ENCODE measurements at places on chromosomes 3 and 15. TPM values are rescaled to one million over a fixed set of nuclear protein-coding genes. Genes with fewer than 3 reads are reported as not detected.

GRCh38 chr3:143605233-143605950, 242.9 kb downstream of the SLC9A9 start:
- ATAC-seq: no peak

GRCh38 chr3:25944329-25944728, 154.4 kb downstream of the OXSM start:
- ATAC-seq: no peak

Gene ALPK3
- 1.1 TPM for total RNA-seq

GRCh38 chr3:187794731-187795130, 49.5 kb upstream of the BCL6 start:
- ATAC-seq: no peak

Gene GPR176
- 0.24 TPM for total RNA-seq

- no peak for ATAC-seq
These were observed 102.1 kb downstream of the TGFBR2 start for GRCh38 chr3:30708472-30708871.

GRCh38 chr15:90641581-90642463, 75.3 kb upstream of the BLM start:
- ATAC-seq: no peak

DNA sequence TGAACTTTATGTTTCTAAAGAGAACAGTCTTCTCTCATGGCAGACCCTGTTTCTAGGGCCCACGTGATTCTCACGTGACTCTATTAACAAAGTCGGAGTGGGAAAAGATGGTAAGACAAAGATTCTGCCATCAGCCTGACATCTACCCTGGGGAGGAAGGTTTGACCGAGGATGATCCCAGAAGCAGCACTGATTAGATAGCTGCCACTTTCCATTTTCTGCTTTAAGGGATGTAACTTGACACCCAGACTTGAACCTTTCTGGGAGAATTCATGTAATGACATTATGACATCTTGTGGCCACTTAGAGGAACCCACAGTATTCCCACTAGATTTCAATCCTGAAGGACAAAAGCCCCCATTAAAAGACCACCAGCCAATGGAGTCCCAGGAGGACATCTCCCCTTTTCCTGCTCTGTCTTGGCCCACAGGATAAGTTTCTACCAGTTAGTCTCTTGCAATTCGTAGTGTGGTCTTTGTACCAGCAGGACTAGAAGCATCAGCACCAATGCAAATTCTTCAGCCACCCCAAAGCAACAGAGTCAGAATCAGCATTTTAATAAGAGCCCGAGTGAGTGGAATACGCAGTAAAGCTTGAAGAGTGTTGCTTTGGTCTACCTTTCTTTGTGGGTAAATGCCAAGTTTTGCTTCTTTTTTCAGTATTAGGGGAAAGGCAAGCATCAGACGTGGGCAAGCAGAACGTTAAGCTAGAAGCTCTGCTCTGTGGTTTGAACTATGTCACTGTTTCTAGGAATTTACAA, 480.5 kb upstream of the PROK2 start:
- peak; percentile 63 for ATAC-seq

GRCh38 chr15:99345832-99346462, 94.7 kb downstream of the LRRC28 start:
- ATAC-seq: no peak

- no peak for ATAC-seq
These were observed 104.5 kb downstream of the CHRNA7 start for GRCh38 chr15:32134842-32135241.

Gene SEC22C
- 46.9 TPM for total RNA-seq

DNA sequence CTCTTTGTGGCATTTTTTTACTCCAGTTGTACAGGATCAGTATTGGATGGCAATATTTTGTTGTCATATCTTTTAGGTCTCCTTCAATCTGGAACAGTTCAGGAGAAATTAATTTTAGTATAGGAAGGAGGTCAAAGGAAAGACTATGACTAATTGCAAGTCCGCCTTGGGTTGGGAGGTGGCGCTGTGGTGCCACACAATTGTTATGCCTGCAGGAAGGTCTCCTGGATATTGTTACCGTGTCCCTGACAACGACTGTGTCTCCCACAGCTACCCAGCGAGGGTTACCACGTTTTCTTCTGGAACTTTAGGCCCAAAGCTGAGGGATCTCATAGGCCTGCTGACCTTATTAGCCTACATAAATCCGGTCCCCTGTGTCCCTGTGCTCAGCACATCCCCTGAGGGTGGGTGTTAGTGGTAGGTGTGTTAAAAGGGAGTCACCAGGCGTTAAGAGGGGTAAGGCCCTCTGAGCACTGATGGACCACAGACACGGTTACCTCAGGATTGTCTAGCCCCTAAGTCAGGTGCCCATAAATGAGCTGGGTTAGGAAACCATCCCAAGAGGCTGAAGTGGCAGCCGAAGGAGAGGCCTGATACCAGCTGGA, 31.5 kb downstream of the KCNAB1 start:
- peak; percentile 67 for ATAC-seq

GRCh38 chr15:68372291-68372811, 59.6 kb downstream of the ITGA11 start:
- no peak for ATAC-seq

- ATAC-seq: no peak
These were observed 1.8 kb downstream of the GSK3B start for GRCh38 chr3:120092474-120092873.

Gene RABL3
- 46.0 TPM for total RNA-seq

DNA sequence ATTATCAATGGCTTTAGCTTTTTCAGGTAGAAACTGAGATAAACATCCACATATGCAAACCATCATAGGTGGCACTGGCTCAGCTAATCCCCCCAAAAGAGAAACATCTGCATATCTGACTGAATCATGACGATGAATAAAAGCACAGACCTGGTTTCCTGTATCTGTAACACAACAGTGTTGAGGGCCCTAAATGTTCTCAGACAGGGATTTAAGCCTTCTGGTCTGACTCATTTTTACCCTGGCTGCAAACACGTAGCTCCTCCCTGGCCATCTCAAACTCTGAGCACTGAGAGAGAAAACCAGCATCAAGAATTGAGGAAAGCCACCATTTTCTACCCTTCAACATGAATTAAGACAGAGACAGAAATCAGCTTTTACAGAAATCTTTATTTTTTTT, 35.2 kb downstream of the GLB1 start:
- ATAC-seq: peak; percentile 49

- ATAC-seq: no peak
These were observed 24.7 kb upstream of the ZNF639 start for GRCh38 chr3:179297971-179298725.

DNA sequence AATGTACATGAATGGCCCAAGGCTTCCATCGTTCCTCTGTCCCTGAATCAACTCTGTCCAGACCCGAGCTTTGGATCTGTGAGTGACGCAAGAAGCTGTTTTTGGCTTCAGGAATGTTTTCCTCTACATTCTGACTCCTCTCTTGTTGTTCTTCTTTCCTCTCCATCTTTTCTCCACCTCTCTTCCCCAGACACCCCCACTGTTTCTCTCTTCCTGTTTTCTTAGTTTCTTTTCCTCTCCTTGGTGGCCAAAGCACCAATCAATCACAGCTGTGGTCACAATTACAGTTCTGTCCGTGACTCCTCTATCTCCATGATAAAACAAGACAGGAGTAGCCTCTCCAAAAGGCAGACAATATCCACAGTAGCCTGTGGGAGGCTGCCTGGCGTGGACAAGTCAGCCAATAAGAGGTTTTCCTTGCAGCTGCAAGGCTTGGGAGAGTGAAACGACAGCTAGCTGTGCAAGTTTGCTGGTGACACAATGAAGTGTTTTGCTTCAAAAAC, 4.9 kb upstream of the TMEM212 start:
- no peak for ATAC-seq

GRCh38 chr15:75131269-75131643, 70.4 kb upstream of the C15orf39 start:
- ATAC-seq: no peak

- ATAC-seq: peak; percentile 59
These were observed 18.1 kb downstream of the MB21D2 start for GRCh38 chr3:192899540-192899982.

DNA sequence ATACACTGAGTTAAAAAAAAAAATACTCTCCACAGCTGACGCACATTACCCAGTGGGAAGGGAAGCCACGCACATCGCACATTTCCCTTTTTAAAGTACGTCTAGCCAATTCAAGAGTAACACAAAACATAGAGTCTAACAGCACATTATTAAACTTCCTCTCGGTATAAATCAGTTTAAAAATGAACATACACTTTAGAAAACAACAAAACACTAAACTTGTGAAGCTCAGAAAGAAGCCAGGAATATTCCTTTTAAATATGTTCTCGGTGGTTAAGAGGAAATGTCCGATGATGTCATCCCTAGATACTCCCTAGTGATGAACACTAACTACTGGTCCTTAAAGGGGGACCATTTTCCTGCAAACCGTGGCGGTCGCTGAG, 721 bp downstream of the MYEF2 start:
- peak; percentile 78 for ATAC-seq

Gene SPRED1
- 0.09 TPM for total RNA-seq

Gene STAC
- total RNA-seq: 0.30 TPM

GRCh38 chr15:72237853-72238224, 6.8 kb upstream of the PKM start:
- ATAC-seq: peak; percentile 45

Gene NAA50
- total RNA-seq: 62.1 TPM
